ENCODE measurements at places on chromosomes 16 and 17.

DNA sequence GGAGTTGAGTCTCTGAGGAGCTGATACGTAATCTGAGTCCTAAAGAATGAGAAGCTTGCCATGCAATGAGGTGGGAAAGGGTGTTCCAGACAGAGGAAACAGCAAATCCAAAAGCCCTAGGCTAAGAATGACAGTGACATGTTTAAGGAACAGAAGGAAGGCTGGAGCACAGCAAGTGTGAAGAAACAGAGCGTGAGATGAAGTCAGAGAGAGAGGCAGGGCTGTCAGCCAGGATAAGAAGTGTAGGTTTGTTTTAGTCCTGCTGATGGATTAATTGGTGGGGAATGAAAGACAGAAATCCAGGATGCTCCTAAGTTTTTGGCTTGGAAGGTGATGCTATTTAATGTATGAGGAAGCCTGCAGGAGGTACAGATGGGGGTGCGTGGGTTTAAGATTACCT, 14.5 kb downstream of the MMP28 start:
- DNase-seq = no peak

DNA sequence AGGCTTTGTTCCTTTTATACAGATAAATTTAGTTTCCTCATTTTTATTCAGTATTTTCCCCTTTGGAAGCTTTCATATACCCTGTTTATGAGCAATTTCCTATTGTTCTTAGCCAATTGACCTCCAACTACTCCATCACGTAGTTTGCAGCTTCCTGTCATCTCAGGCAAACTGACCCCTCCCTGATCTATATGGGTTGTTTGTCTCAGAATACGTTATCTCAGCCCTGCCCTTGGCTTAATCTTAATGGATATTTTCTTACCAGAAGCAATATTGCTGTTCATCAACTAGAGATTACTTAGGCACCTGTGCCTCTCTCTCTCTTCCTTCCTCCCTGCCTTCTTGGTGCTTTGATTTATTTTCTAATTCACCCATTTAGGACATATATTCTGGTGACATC, 81.2 kb downstream of the ZNF18 start:
- no peak for DNase-seq

GRCh38 chr16:65373097-65373496, 251.2 kb upstream of the CDH11 start:
- DNase-seq = no peak

GRCh38 chr17:6164996-6165395, 94.8 kb downstream of the WSCD1 start:
- DNase-seq = no peak

- DNase-seq = no peak
Observed at GRCh38 chr16:55682086-55682485, 26.3 kb downstream of the SLC6A2 start.

GRCh38 chr16:17437981-17438380, 32.8 kb downstream of the XYLT1 start:
- no peak for DNase-seq

GRCh38 chr17:47952171-47953021, 5.3 kb downstream of the PRR15L start:
- no peak for DNase-seq

DNA sequence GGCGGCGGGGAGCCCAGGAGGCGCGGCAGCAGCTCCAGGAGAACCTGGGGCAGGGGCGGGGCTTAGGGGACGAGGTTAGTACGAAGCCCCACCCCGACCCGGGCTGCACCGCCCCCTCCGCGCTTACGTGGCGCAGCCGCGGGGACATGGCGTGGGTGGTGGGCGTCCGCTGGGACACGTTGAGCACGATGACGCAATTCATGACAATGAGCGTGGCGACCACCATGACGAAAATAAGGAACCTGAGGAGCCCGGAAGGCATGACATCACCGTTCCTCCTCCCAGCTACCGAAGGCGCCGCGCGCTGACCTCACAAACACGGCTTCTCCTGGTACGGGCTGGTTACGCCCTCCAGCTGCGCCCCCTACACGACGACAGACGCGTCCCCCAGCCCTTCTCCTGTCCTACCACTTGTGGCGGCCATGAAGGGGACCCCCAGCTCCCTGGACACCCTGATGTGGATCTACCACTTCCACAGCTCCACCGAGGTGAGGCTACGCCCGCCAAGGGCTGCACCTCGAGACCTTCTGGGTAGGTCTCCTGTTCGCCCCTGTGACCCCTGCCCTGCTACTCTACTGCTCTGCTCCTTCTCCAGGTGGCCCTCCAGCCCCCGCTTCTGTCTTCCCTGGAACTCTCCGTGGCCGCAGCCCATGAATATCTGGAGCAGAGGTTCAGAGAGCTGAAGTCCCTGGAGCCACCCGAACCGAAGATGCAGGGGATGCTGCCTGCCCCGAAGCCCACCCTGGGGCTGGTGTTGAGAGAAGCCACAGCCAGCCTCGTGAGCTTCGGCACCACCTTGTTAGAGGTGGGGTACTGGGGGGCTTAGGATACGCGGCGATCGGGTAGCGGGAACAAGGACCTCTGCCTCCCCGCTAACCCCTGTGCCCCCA, at the start of gene C17orf107:
Gene C17orf107 (plus strand): TSS at position 196 of the 890 bp plus-strand sequence. CDS start 227 bp downstream, at position 423.
- peak; percentile 27 for DNase-seq

DNA sequence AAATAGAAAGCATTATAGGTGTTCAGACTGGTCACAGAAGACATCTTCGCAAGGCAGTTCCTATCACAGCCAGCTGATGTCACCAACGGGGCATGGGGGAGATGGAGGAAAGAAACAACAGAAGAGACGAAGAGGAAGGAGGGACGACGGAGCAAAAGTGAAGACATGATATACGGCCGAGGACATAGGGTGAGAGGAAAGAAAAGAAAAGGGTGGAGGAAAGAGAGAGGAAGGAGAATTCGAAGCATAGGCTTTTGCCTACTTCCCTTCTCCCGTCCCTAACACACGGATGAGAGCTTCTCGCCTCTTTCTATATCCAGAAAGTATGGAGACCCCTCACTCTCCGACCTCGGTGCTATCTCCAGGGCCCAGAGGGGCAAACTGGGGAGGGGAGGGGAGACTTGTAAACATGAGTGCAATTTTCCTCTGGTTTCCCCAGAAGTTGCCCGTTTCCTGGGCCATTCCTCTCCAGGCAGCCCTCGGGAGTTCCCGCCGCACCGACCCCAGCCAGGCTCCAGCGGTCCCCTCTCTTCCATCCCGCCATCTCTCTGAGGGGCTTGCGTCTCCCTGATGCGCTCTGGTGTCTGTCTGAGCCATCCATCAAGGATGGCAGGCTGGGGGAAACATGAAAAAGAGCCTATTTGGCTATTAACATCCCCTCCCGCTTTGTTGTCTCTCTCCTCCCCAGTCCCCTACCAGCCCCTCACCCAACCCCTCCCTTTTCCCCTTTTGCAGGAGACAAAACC, 26.0 kb downstream of the COPZ2 start:
- DNase-seq = peak; percentile 33

DNA sequence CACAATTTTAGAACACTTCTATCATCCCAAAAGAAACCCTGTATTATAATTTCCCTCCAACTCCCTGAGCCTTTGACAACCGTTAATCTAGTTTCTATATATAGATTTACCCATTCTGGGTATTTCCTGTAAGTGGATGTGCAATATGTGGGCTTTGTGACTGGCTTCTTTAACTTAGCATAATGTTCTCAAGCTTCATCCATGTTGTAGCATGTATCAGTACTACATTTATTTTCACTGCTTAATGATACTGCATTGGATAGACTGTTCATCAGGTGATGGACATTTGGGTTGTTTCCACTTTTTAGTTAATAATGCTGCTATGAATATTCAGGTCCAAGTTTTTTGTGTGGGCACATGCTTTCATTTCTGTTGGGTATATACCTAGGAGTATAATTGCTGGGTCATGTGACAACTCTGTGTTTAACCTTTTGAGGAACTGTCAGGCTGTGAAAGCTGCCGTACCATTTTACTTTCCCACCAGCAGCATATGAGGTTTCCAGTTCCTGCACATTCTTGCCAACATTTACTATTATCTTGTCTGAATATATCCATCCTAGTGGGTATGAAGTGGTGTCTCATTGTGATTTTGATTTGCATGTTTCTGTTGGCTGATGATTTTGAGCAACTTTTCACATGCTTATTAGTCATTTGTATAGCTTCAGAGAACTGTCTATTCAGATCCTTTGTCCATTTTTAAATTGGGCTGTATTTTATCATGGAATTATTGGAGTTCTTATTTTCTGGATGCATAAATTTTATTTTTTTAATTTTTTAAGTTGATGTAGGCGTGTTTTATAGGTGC, 16.4 kb downstream of the REXO5 start:
- no peak for DNase-seq

GRCh38 chr17:17729620-17730249, 48.5 kb downstream of the RAI1 start:
- peak; percentile 44 for DNase-seq

GRCh38 chr16:10824111-10824893, 5.7 kb upstream of the TVP23A start:
- no peak for DNase-seq

GRCh38 chr17:39750131-39751015, 12.6 kb downstream of the GRB7 start:
- no peak for DNase-seq

- no peak for DNase-seq
Observed at GRCh38 chr17:29084541-29085146, 41.7 kb downstream of the PIPOX start.

DNA sequence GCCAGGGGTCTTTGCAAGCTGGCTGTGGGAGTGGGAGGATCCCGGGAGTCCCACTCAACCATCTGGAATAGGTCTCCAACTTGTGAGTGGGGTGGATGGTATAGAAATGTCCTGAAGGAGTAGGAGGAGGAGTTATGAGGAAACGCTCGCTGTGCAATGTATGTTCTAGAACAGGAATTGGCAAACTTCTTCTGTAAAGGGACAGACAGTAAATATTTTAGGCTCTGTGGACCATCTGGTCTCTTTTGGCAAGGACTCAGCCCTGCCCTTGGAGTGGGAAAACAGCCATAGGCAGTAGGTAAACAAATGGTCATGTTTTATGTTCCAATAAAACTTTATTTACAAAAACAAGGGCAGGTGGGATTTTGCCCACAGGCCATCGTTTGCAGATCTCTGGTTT, 149.2 kb downstream of the NPIPB5 start:
- DNase-seq = no peak

- no peak for DNase-seq
Observed at GRCh38 chr17:63540590-63540989, 9.7 kb upstream of the DCAF7 start.

- no peak for DNase-seq
Observed at GRCh38 chr16:70320121-70320520, 21.1 kb downstream of the DDX19B start.

DNA sequence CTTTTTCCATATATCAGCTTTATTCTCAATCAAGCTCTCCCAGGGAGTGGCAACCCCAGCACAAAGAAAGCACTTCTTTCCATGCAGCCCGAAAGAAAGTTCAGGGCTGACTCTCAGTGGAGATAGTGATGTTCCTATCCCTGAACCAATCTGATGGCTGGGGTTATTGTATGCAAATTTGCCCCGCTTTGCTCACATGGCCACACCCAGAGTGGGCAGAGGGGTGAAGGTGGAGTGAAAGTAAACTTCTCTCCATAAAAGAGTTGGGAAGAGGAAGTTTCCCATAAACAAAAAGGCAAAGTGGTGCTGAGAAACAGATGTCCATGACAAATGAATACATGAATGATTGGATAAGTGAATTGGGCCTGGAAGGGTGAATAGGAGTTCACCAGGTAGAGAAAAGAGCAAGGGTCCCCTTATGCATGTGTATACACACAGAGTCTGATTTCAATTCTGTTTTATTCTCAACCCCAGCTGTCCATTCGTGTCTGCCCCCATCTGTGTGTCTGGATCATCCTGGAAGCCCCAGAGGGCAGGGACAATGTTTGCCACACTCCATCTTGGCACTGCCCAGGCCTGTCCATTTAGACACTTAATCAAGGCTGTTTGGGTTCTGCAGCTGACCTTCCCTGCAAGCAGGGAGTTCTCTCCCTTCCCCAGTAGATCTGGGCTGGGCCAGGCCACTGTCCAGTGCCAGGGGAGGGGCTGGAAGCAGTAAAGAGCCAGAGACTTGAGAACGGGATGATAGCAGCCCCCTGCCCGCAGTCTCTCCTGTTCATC, 14.1 kb upstream of the NGFR start:
- DNase-seq = no peak

- no peak for DNase-seq
Observed at GRCh38 chr16:88953003-88953690, 23.9 kb downstream of the CBFA2T3 start.

GRCh38 chr16:86303787-86304678, 206.3 kb upstream of the FOXF1 start:
- no peak for DNase-seq

- no peak for DNase-seq
Observed at GRCh38 chr16:2008009-2008526, 1.6 kb downstream of the ZNF598 start.

GRCh38 chr16:13672196-13672595, 247.8 kb upstream of the ERCC4 start:
- no peak for DNase-seq

DNA sequence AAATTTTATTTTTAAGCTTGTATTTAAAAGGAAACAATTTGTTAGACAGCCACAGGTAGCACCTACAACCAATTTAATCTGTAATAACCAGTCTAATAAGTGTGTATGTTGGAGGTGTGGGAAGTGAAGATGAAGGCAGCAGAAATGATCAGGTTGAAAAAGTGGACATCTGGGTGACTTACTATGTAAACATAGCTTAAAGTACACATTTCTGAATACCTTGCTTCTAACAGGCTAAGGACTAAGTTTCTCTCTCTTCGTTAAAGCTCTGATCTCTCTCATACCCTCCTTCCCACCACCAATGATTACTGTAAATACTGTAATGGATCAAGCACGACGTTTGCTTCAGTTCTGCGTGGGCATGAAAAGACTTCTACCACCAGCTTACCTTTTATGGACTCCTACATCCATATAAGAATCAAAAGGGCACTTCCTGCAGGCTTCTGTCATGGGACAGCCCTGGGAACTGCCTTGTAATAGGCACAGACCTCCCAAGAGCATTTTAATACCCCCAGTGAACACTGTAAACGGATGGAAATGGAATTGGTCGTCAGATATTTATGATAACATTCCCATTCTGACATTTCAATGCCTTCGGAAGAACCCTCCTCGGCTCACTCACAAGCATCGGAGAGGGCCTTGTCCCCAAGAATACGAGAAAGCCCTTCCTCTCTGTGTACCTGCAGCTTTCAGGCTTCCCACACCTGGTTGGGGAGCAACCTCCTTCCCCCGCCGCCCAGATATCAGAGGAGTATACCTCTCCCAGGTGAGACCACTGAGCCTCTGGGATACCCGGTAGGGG, 700 bp downstream of the CCDC43 start:
- DNase-seq = no peak

DNA sequence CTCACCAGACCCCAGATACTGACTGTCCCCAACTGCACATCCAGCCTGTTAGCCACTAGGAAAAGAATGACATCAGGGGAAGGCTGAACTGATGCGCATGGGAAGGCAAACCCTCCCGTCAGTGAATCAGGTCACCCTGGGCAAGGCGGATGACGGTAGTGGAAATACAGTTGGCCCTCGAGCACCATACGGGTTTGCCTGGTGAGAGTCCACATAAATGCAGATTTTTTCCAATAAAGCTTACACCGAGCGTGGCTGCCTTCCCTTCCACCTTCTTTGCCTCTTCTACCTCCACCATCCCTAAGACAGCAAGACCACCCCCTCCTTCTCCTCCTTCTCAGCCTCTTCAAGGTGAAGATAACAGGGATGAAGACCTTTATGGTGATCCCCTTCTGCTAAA, 236.1 kb upstream of the TNRC6C start:
- DNase-seq = no peak

- no peak for DNase-seq
Observed at GRCh38 chr16:17850581-17851250, 380.0 kb upstream of the XYLT1 start.

GRCh38 chr17:10251212-10251948, 53.0 kb upstream of the GAS7 start:
- no peak for DNase-seq
